ENCODE measurements at places on chromosomes 1 and 21. TPM values are rescaled to one million over a fixed set of nuclear protein-coding genes. Genes with fewer than 3 reads are reported as not detected.
A peak's percentile ranks its signal among the peaks of the same experiment; 100 is the strongest.

GRCh38 chr1:213008564-213008963 lies 7.1 kb downstream of the ANGEL2 start:
- DNase-seq: no peak

The NBPF6 gene
- not detected for total RNA-seq

The PADI4 gene
- not detected for total RNA-seq

DNA sequence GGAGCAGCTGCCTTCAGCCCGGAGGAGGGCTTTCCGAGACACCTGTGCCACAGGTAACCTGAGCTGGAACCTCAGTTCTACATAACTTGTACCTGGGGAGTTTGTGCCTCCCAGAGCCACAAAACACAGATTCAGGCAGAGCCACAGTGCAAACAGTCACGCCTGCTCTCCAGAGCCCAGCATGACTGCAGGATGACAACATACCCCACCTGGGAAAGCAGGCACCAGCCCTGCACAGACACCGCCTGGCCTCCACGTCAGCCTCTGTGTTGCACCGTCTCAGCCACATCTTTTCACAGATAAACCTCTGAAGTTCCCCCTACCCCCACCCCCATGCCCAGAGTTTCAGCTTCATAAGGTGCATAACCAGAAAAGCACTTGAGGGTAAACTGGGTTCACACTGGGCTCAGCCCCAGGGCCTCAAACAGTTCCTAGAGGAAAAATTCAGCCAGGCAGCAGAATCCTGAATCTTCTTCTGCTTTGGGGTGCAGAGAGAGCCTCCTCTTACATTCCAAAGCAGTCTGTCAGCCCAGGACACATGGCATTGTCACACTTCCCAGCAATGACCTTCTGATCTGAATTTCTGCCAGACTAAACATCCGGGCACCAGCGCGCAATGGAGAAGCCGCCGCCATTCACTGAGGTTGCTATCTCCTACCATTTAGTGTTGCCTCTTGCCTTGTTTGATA lies 229.5 kb downstream of the TOMM20 start:
- no peak for DNase-seq

DNA sequence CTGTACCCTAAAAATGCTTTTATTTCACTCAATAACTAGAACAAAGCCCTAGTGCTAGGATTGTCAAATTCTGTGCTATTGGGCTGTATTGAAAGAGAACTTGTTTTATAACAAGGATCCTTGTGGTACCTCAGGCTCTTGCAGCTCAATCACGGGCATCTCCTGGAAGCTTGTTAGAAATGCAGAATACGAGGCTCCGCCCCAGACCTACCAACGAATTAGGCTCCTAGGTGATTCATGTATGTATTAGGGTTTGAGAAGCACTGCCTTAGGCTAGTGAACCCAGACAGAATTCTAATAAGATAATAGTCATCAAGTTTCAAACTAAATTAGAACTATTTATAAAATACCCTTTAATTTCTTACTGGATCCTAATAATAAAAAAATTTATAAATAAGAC lies 45.6 kb downstream of the ZZZ3 start:
- DNase-seq: no peak

- no peak for DNase-seq
These were observed 19.9 kb downstream of the LCE3E start for GRCh38 chr1:152546704-152547103.

The DRAXIN gene
- total RNA-seq: 4.5 TPM

The TTC13 gene
- total RNA-seq: 8.3 TPM

The YIPF1 gene
- total RNA-seq: 40.5 TPM

DNA sequence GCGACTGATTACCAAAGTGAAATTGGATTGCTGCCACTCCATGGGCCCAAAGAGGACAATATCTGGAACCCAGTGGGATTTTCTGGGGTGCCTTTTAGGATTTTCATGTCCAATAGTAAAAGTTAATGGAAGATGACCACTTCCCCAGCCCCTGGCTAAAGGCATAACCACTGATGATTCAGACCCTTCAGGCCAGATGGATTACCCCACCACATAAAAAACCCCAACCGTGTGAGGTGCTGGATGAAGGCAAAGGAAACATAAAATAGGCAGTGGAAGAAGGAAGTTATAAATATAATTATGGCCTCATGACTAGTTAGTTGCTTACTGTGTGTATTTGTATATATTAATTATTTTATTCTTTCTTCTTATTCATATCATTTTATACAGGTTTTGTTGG lies 40.2 kb upstream of the IL10 start:
- DNase-seq: no peak

DNA sequence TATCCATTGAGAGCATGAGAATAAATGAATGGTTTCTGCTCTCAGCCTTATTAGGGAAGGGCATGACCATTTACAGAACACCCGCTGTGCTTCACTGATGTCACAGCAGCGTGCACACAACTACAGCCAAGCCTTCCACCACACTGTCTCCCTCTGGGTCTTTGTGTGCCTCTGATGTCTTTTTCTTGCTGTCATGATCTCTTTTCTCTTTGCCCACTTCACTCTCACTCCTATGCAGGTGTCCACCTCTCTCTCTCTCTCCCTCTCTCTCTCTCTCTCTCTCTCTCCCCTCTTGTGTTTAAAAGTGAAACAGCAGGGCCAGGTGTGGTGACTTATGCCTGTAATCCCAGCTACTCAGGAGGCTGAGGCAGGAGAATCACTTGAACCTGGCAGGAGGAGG lies 232.5 kb upstream of the JUN start:
- DNase-seq: no peak

- no peak for DNase-seq
These were observed 7.8 kb downstream of the DMRTA2 start for GRCh38 chr1:50415235-50416149.

The AP4B1 gene
- total RNA-seq: 9.2 TPM

The SLC30A2 gene
- total RNA-seq: 0.48 TPM

GRCh38 chr1:55015731-55016620 lies 17.2 kb downstream of the BSND start:
- DNase-seq: no peak

- DNase-seq: no peak
These were observed 65.0 kb upstream of the FAM20B start for GRCh38 chr1:178960482-178961240.

The FYB2 gene
- not detected for total RNA-seq

The MEX3A gene
- 34.5 TPM for total RNA-seq

The PRDM16 gene
- total RNA-seq: 5.6 TPM

DNA sequence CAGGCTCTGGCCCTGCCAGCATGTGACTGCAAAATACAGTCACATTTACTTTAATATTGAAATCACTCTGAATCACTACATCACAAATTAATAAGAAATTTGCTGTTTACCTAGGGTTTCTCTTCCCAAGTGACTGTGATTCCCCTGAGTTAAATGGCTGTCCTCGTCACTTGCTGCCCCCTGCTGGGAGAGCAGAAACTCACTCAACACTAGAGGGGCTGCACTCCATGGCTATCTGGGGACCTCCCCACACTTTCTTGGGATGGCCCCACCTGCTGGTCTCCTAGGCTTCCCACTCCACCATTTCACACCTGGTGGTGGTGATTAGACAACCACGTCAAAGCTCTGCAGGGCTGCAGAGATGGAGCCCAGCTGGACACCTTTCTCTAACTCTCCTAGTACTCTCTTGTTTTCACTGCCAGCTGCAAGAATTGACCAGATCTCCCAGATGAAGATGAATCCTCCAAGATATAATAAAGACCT lies 63.4 kb downstream of the CD2 start:
- no peak for DNase-seq

The SLC16A4 gene
- 25.4 TPM for total RNA-seq

- DNase-seq: no peak
These were observed 2.2 kb upstream of the CRABP2 start for GRCh38 chr1:156707417-156708217.

DNA sequence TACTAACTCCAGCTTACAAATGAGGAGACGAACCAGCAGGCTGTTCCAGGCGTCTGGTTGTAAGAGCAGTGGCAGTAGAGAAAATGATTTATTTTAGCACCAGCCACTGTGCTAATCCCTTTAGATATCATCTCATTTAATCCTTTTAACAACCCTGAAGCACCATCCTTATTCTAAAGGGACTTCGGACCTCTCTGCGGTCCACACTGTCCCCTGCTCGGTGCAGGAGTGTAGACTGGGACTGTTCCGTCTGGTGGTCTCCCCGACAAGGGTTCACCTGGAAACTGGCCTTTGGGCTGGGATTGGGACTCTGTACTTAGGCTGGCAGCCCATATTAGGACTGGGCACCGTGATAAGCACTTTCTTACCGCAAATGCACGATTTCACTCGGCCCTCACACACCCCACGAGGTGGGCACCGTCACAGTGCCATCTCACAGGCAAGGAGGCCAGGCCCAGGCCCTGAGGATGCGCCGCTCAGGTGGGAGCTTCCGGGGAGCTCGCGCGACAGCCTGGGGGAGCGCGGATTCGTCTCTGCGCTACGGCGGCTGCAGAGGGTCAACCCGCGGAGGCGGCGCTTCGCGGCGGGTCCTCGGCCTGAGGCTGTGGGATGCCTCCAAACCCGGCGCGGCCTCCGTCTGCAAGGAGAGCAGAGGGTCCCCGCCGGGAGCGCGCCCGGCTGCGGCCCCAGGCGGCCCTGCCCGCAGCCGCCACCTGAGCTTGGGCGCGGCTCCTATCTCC lies 45.2 kb downstream of the ATP1A1 start:
- DNase-seq: peak; percentile 16

GRCh38 chr1:221470000-221470698 lies 271.7 kb downstream of the DUSP10 start:
- DNase-seq: no peak

The ADORA1 gene
- total RNA-seq: 7.0 TPM

DNA sequence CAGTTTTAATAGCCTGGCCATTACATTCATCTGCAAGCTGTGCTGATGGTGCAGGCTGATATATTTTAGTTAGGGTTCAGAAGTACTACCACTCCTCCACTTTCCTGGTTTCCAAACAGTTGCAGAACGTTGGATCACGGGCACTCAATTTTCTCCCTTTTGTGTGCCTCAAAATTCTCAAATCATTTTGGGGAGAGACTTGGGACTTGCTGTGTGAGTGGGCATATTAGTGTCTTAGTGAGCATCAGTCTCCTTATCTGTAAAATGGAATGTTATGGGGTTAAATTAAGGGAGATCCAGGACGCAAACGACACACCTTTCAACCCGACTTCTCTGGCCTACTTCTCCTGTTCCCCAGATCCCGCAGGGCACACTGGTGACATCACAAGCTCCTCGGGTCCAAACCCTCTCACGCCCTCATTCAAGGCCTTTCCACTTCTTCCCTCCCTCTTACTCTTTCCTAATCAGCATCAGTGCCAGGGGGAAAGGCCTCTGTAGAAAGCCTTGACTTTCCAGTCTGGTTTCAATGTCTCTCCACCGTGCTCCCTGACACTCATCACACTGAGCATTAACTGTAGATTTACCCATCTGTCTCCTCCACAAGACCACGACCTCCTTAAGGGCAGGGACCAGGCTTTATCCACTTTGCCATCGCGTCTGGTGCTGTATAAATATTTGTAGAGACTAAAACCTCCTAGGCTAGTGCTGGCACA lies 1.2 kb downstream of the PIGP start:
- no peak for DNase-seq

DNA sequence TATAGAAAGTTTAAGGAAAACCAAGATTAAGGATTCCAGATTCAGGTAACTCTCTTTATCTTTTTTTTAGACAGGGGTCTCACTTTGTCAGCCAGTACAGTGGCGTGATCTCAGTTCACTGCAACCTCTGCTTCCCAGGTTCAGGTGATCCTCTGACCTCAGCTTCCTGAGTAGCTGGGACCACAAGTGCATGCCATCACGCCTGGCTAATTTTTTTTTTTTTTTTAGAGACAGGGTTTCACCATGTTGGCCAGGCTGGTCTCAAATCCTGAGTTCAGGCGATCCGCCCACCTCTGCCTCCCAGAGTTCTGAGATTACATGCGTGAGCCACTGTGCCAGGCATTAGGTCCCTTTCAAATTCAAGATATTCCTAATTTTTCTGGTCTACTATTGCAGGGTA lies 15.9 kb downstream of the LZIC start:
- DNase-seq: no peak

The COX20 gene
- 25.1 TPM for total RNA-seq

DNA sequence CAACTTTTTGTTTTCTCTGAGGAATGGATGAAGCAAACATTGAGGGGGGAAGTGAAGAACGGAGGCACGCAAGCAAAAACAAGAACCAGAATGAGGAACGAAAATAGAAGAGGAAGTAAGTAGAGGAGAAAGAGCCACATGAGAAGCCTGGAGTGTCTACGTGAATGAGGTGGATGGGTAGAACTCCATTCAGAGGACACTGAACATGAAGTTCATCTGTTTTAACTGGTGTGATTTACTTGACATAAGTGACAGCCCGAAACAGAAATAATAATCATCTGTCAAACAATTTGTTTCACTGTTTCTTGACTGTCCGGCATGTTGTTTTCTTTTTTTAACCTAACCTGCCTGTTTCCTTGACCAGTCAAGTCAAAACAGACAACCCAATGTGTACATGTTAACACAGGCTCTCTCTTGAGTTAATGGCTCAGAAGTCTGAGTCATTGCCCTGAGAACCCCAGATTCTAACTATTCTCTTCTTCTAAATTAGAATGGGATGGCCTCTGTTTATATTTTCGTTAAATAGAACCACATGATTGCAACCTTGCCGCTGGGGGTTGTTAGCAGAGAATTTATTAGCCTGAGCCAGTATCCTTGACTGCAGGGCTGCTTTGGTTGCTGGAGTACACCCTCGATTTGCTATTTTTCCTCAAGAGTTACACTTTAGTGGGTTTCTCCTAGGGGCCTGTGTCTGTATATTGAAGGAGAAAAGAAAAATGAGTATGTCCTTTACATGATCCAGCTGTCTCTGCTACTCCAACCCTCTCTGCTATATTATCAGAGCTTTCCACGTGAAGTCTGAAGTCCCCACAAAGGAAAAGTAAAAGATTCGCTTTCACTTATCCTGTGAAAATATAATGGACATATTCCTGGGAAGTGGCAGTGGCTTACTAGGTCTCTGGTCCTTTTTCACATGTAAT lies 151.7 kb downstream of the ZC3H11B start:
- DNase-seq: no peak

DNA sequence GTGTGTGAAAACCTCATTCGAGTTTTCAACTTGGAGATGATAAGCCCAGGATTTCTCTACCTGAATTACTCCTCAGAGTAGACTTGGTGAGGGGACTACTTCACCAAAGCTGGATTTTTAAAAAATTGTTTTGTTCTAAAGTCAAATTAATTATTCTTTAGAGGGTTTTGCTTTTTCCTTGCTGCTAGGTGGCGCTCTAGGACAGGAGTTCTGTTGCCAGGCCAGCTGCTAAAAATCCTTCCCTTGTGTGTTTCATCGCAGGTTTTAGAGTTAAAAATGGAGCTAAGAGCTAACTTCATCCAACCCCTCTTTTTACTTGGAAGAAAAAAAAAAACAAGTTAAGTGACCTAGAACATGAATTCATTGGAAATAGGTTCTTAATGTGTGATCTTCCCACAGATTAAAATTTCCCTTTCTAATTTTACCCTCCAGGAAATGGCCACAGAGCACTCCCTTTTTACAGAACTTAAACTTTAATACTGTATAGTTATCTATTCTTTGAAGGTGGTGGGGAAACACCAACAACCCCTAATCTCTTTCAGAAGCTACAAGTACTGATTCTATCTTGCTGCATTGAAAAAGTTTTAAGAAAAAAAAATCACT lies 36.7 kb upstream of the FAM163A start:
- no peak for DNase-seq

The OSCP1 gene
- total RNA-seq: 11.3 TPM

- no peak for DNase-seq
These were observed 86.4 kb downstream of the KCNK1 start for GRCh38 chr1:233700338-233700737.

- no peak for DNase-seq
These were observed 80.3 kb upstream of the ARTN start for GRCh38 chr1:43853161-43853921.

GRCh38 chr1:172467446-172467845 lies 23.6 kb upstream of the PIGC start:
- DNase-seq: no peak

The VWA5B1 gene
- total RNA-seq: 0.14 TPM

Data from kidney epithelial cell (primary cell).